Anterior cingulate cortex (tissue), 58 donors: ENCODE measurements at places on chromosomes 13 and 19.

DNA sequence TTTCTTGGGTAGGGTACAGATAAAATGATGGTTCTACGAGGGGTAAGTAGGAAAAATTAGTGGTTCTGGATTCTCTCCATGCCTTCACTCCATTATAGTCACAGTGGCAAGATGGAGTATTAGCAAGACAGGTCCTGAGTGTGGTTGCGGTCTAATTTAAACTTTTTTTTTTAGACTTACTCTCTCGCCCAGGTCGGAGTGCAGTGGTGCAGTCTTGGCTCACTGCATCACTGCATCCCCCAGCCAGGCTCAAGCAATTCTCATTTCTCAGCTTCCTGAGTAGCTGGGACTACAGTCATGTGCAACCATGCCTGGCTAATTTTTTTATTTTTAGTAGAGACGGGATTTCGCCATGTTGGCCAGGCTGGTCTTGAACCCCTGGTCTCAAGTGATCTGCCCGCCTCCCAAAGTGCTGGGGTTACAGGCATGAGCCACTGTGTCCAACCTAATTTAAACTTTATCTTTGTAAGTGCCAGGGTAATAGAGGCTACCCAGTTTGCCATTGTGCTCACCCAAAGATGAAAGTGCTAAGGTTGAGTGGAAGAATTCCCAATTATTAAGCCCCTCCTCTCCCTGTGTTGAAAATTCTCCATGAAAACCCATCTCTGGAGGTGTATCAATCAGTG is 135.6 kb downstream of the TM9SF2 start:
- DNase-seq: no peak

DNA sequence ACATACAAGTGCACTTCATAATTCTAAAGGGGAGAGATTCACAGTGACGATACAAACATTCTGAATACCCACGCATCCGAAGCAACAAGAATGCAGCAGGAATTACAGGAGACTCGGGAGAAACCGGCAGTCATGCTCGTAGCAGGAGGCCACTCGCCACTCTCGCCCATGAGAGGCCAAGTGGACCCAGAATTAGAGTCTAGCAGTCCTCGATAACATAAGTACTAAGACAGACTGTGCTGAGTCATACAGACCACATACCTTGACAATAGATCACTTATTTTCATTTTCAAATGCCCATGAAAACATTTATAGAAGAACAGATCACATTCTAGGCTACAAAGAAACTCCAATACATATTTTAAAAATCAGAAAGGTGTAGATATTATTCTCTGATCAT is 299.1 kb upstream of the TSHZ3 start:
- no peak for DNase-seq

DNA sequence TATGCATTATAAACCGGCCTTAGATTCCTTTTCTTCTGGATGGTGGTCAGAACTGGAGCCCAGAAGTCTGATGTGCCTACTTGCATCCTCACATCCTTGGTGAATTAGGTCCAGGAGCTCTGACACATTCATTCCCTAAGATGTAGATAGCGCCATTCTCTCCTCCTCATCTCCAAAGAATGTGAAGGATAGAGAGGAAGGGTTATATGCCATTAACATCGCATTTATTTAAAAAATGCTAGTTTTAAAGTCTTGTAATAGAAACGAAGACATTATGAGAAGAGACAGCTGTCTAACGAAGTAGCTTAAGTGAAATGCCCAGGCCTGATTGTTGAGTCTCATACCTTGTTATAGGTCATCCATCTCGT is 9.7 kb downstream of the MBNL2 start:
- DNase-seq: no peak

GRCh38 chr13:63636316-63636993 is 2220.8 kb upstream of the PCDH20 start:
- no peak for DNase-seq
